ENCODE measurements at places on chromosomes 2 and 18.
A peak's percentile ranks its signal among the peaks of the same experiment; 100 is the strongest.

DNA sequence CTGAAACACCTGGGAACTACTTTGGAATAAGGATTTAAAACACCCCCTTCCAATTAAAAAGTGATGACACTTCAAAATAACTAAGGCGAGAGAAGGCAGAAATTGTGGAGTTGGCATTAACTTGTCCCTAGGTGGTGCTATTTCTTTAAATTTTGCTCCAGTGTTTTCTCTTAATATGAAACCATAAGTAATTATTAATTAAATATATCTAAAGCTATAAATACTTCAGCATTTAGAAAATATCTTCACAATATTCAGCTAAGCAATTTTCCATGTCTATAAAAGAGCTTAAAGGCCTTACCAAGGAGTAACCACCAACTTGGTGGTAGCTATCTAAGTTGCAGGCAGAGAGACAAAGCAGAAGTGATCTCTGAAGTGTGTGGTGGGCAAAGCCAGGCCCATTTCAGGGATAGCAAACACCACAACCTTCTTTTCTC, 186.8 kb upstream of the PGAP1 start:
- DNase-seq: peak; percentile 14

- DNase-seq: no peak
Measured at GRCh38 chr2:166762746-166763145, 125.5 kb upstream of the XIRP2 start.

GRCh38 chr2:65490222-65490621, 57.8 kb upstream of the SPRED2 start:
- DNase-seq: no peak

DNA sequence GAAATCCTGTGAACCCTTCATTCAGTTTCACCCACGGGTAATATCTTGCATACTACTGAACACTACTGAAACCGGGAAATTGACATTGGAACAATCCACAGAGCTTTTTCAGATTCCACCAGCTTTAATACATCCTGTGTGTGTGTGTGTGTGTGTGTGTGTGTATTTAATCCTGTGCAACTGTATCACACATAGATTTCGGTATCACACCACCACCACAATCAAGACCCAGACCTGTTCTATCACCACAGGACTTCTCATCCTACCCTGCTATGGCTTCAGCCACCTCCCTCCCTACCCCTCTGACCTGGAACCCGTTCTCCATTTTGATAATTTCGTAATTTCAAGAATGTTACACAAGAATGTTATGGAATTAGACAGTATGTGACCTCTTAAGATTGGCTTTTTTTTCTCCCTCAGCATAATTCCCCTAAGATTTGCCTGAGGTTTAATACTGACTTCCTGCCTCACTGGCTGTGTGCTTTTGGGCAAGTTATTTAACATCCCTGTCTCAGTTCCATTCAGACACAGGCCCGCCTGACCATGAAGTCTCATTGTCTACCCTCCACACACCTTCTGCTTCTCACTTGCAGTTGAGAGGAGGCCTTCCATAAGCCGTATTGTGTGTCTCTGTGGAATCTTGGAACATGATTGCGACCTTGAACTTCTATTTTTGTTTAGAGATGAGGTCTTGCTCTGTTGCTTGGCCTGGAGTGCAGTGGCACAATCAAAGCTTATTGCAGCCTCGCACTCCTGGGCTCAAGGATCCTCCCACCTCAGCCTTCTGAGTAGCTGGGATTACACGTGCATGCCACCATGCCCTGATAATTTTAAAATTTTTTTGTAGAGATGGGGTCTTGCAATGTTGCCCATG, 14.4 kb upstream of the TMEM131 start:
- DNase-seq: no peak

- DNase-seq: no peak
Measured at GRCh38 chr2:230650585-230651137, 62.0 kb upstream of the CAB39 start.

GRCh38 chr18:72652990-72653593, 109.0 kb upstream of the CBLN2 start:
- DNase-seq: no peak

DNA sequence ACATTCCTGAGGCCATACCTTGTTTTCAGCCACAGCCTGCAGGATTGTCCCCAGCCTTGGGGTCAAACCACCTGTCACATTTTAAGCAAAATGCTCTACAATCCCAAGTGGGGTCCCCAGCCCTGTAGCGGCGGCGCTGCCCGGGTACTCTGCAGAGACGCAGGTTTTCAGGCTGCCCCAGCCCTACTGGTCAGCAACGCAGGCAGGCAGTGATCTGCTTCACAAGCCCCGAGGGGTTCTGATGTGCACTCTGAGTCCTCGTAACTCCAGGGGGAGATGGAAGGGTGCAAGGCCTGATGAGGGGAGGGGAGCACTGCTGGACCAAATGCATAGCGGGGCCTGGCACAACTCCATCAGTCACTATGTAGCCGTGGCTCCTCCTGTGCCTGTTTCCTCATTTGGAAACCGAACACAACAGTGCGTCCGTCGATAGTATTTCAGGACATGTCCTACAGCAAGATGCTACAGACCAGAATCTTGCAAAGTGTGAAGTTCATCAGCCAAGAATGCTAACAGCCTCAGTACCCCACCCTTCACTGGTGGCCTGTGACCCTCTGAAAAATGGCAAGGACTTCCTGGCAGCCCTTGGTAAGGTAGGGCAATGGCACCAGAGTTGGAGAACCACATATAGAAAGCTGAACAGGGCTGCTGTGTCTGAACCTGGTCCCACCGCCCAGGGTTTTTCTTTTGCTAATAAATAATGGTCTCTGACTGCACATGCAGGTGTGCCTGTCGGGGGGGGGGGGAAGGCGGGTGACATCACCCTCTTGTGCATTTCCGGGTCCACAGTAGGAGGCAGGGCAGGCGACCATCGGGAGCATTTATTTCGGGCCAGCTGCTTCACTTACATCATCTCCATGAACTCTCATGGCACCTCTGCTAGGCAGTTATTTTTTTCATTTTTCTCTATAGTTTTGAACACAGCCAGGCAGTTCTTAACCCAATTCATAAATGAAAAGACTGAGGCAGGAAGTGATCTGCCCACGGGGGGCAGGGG, 50.6 kb upstream of the TFCP2L1 start:
- peak; percentile 31 for DNase-seq

GRCh38 chr2:216188559-216188850, 79.4 kb downstream of the XRCC5 start:
- no peak for DNase-seq

GRCh38 chr2:226660526-226660925, 139.1 kb downstream of the IRS1 start:
- DNase-seq: peak; percentile 58

- no peak for DNase-seq
Measured at GRCh38 chr2:112839407-112840067, 3.0 kb upstream of the IL1B start.

DNA sequence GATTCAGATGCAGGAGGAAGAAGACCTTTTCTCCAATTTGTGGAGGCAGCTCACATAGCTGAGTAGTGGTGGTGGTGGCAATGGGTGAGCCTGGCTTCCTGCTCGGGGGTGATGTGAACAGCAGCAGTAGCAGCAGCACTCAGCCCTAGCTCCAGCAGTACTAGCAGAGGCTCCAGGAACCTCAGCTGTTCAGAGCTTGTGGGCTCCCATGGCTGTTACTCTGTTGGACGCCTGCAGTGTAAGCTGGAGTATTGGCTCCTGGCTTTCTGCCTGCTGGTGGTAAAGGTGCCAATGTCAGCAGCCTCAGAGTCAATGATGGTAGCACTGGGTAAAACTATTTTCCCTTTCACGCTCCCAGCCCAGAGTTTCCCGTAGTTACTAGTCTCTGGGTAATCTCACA, 3.1 kb upstream of the SEH1L start:
- no peak for DNase-seq

- DNase-seq: no peak
Measured at GRCh38 chr2:226139759-226140158, 659.9 kb downstream of the IRS1 start.

DNA sequence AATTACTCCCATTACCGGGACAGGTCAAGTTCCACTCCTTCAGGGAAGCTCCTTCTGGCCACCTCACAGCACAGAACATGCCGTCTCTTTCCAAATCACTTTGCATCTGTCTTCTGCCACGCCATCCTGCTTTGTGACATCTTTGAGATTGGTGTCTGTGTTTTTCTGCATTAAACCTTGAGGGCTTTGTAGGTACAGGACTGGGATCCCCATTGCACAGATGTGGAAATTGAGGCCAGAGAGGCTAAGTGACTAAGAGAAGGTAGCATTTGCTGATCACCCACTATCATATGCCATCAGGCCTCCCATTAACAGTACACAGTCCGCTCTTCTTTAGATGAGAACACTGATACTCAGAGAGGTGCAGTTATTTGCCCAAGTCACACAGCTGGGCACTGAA, 9.5 kb upstream of the CYP27C1 start:
- DNase-seq: no peak

Measured in large intestine (tissue), 12 donors.